Activated T-cell treated with anti-CD3 and anti-CD28 coated beads for 24 hours (primary cell): ENCODE measurements at places on chromosomes 6 and 20.

GRCh38 chr6:93985953-93986352 lies 566.6 kb upstream of the EPHA7 start:
- no peak for DNase-seq

- no peak for DNase-seq
Observed at GRCh38 chr20:6908673-6909072, 141.2 kb downstream of the BMP2 start.

DNA sequence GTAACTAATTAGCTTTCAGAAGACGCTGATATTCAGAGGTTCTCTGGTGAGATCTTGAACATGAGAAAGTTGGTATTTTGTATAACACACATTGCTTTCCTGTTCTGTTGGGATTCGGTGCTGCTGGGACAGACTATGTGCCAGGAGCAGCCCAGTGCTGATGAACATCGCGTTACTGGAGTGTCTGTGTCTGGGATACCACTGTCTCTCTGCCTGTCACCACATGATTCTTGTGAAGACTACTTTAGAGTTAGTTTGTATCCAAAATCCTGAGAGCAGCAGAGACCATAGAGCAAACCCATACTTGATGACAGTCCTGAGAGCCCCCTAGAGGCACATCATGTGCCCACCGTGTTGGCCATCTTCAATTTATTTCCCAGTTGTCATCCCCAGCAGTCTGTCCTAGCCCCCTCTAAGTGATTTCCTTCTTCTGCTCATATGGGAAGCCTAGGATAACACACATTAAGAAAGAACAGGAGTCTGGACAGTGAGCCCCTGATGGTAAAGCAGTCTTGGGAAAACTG lies 41.8 kb upstream of the TINAG start:
- DNase-seq = no peak

DNA sequence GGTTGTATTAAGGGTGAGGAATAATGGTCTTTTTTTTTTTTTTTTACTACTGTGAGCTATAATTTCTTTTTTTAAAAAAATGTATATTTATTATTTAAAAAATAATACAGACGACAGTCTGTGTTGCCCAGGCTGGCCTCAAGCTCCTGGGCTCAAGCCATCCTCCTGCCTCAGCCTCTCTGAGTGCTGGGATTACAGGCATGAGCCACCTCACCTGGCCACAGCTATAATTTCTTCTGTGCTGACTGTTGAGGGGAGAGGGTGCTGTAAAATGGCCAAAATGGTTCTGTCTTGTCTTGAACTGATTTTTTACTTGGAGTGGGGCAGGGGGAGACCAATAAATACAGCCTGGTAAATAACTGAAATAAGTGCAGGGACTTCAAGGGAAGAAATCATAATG lies 3.6 kb downstream of the SRSF3 start:
- DNase-seq = no peak

DNA sequence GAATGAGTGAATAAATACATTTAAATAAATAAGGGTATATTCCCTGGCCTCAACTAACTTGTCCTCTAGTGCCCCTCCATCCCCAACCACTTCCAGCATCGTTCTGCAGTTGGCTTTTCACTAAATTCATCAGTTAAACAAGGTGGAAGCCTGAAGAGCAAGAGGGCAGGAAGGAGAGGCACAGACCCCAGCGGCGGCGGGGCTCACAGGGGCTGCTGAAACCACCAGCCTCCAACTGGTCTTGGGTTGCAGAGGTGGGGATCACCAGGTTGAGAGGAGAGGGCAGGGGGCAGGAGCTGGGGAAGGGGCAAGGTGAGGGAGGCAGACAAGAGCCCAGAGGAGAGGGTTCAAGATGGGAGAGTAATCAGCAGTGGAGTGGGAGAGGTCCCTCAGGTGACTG lies 27.1 kb downstream of the KCNK5 start:
- no peak for DNase-seq

DNA sequence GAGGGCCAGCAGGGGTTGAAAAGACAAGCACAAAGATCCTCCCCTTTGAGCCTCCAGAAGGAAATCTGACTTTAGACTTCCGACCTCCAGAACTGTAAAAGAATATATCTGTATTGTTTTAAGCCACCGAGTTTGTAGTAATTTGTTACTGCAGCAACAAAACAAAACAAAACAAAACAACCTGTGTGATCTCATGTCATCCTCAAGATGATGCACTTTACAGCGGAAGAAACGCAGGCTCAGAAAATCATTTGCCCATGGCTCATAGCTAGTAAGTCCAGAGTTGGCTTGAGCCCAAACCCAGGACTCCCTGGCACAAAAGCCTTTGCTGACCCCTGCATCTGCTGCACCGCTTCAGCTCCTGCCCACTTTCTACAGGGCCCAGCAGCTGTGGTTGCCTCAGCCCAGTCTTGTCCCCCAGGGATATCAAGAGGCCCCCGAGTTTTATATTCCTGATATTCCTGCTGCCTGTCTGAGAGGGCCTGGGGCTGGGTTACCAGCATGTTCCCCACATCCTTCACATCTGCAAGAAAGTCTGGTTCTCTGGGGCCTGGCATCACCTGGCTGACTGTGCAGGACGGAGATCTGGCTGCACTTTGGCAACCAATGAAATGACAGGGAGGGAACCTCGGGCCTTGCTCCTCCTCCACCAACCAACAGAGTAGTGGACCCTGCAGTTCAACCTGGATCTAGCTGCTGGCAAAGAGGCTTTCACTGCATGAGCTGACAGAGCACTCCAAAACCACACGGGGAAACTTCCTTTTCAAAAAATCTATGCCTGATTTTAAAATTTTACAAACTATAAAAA lies 56.9 kb downstream of the JPH2 start:
- no peak for DNase-seq

- DNase-seq = no peak
Observed at GRCh38 chr6:37579444-37580067, 79.9 kb upstream of the CCDC167 start.

DNA sequence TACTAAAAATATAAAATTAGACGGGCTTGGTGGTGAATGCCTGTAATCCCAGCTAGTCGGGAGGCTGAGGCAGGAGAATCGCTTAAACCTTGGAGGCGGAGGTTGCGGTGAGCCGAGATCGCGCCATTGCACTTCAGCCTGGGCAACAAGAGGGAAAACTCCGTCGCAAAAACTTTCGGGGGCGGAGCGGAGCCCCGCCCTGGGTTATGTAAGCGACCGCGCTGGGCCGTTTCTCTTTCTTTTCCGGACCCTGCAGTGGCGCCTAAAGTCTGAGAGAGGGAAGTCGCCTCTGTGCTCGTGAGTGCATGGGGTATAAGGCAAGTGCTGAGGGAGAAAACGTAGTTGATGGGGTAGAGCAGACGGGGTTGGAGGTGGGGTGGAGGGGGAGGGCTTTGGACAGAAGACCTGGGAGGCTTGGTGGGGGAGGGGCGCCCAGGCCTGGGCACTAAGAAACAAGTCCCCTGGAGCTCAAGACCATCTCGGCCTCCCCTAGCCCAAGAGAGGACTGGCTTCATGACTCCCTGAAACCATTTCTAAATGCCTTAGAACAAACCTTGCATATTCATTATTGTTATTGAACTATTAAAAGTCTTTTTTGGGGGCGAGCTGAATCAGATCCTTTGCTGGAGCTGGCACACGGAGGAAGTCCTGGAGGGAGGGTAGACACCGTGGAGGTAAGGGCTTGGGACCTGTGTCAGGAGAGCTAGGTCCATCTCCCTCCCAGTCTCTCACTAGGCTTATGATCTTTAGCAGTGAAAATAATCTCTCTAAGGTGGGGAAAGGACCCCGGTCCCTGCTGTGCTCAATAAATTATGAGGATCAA lies 2.7 kb upstream of the MICA start:
- peak; percentile 53 for DNase-seq

DNA sequence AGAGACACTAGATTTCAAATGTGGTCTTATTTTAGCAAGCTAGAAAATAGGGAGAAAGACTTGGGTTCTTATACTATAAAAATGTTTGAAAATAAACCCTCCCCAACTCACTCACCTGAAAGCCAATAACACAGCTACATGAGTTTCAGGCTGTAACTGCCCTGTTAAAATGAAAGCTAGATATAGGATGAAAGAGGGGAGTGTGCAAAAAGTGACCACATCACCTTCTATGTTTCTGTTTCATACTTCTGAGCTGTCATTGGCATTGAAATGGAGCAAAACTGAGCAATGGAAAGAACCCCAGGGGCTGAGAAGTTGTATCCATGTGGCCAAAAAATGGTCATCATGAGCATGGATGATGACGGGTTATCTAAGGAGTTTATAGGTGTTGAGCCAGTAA lies 148.1 kb upstream of the TENT5A start:
- DNase-seq = no peak

GRCh38 chr20:13788167-13788834 lies 3.5 kb downstream of the NDUFAF5 start:
- DNase-seq = peak; percentile 18

GRCh38 chr6:47308198-47308517 lies 1.5 kb downstream of the TNFRSF21 start:
- no peak for DNase-seq

DNA sequence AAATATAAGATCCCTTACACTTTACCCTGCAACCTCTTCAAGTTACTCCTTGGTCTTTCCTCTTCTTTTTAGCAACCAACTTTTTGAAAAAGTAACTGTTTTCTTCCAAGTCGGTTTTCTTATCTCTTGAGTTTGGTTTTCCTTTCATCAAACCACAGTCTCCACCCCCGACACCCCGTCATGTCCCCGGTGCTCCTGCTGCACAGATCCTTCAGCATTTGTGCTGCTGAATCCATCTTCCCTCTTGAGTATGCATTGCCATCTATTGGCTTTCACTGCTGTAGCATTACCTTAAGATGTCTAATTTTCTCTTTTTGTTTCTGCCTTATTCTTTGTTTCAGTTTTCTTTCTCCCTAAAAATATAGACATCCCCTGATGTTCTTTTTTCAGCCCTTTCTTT lies 11.9 kb upstream of the TNFRSF21 start:
- no peak for DNase-seq

DNA sequence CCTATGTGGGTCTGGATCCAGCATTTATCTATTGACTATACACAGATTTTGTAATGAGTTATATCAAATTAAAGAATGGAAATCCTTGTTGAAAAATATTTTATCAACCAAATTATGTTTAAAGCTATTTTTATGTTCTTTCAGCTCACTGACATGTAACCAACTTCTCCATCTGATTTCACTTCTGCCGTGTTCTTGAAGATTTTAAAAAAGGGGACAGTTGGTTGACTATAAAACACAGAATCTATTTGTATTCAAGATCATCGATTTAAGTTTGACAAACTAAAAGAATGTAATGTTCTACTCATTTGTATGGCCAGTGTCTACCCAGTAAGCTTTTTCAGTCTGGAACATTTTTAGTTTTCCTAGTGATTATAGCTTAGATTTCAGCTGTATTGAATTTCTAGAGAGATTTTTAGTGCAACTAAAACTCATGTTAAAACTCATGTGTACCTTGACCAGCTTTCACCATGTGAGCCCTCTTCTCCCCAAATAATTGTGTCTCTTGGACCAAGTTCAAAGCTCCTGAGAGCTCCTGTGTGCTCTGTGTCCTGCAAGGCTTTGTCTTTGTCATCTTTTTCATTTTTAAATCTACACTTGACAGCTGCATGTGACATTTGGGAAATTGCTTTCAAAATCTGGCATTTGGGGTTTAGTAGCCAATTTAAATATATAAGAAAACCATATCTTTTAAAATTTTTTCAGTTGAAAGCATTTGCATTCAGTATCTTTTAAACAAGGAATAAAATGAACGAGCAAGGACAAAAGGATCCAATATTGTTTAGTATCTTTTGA lies 118.4 kb upstream of the TIAM2 start:
- DNase-seq = no peak

GRCh38 chr20:54598352-54598751 lies 123.0 kb downstream of the DOK5 start:
- DNase-seq = no peak

- no peak for DNase-seq
Observed at GRCh38 chr20:49313283-49313682, 35.4 kb upstream of the ZNFX1 start.

GRCh38 chr6:113258771-113259170 lies 598.4 kb upstream of the MARCKS start:
- no peak for DNase-seq

DNA sequence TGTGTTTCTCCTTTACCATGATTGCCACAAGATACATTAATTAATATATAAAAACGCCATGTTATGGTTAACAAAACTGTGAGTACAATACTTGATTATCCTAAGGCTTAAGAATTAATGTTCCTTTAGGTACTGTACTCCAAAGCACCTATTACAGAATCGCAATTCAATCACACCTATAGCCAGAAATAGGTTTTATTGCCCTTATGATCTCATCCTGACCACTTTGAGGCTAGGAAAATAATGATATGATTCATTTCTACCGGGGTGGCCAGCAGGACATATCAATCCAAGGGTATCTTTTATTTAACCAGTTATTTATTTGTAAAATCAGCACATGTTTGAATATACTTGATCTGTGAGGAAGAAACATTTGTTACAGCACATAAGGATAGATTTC lies 396.6 kb upstream of the GJE1 start:
- no peak for DNase-seq

GRCh38 chr6:28563430-28564095 lies 37.9 kb downstream of the GPX5 start:
- no peak for DNase-seq

- DNase-seq = no peak
Observed at GRCh38 chr20:52420805-52421204, 229.2 kb upstream of the ZFP64 start.

- DNase-seq = no peak
Observed at GRCh38 chr6:108746836-108747575, 101.2 kb upstream of the ARMC2 start.

GRCh38 chr6:2783188-2783963 lies 18.2 kb downstream of the WRNIP1 start:
- no peak for DNase-seq

DNA sequence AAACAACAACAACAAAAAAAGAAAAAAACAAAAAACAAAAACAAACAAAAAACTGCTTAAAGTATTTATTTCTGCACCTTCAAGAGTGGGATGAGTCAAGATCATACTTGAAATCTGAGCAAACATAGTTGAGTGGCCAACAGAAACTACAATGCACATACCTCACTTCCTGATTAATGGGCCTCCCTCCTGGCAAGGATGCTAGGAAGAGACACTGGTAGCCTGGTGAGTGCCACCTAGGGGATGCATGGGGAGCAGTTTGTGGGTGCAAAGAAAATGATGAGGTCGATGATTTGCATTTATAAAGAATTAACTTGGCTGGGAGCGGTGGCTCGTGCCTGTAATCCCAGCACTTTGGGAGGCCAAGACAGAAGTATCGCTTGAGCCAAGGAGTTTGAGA lies 808.1 kb downstream of the MAFB start:
- no peak for DNase-seq

- DNase-seq = no peak
Observed at GRCh38 chr20:51125780-51126179, 102.9 kb upstream of the KCNG1 start.
